ENCODE measurements at places on chromosomes 3 and 15.

- DNase-seq: no peak
Observed at GRCh38 chr15:35583863-35584528, 38.0 kb upstream of the DPH6 start.

DNA sequence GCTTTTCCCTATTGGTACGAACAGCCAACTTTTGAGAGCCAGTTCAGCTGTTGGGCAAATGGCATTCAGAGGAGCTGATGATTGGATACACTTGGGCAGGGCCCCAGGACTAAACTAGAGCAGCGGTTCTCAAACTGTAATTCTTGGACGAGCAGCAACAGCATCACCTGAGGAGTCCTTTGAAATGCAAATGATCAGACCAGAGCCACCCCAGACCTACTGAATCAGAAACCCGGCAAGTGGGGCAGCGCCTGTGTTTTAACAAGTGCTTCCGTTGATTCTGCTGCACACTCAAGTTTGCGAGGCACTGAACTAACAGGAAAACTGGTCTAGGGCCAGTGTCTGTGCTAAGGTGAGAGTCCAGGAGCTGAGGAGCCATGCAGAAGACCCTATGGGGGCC lies 239.7 kb downstream of the UACA start:
- no peak for DNase-seq

GRCh38 chr3:128491691-128491940 lies 1.4 kb downstream of the GATA2 start:
- no peak for DNase-seq

- DNase-seq: no peak
Observed at GRCh38 chr15:59140422-59141226, 35.7 kb downstream of the CCNB2 start.

DNA sequence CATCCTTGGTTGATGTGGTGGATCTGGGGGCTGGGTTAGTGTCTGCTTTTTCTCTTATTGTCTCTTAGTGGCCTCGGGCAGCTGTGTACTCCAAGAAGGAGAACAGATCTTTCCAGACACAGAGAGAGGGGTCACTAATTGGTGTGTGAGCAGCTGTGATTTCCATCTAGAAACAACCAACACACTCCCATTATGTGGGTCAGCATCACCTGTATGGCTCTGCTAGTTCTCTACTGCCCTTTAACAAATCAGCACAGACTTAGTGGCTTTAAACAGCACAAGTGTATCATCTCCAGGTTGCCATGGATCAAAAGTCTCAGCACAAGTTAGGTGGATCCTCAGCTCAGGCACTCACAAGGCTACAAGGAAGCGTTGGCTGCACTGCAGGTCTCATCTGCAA lies 156.8 kb downstream of the LRTM1 start:
- DNase-seq: no peak

- DNase-seq: no peak
Observed at GRCh38 chr15:70643783-70644125, 119.6 kb downstream of the UACA start.

DNA sequence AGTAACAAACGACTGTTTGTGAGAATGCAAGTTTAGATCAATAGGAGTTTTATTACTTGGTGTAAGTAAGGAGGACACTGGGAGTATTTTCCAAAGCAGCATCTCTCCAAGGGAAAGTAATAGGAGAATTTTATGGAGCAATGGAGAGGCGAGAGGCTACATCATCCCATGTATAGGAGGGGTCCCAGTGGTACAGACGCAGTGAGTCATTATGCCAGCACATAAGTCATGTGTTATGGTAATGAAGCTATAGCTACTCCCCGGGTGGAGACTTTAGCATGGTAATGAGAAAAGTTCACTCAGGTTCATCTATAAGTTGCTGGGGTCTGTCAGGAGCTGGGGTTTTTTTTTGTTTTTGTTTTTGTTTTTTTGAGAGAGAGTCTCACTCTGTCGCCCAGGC lies 29.5 kb upstream of the ZNF445 start:
- no peak for DNase-seq

DNA sequence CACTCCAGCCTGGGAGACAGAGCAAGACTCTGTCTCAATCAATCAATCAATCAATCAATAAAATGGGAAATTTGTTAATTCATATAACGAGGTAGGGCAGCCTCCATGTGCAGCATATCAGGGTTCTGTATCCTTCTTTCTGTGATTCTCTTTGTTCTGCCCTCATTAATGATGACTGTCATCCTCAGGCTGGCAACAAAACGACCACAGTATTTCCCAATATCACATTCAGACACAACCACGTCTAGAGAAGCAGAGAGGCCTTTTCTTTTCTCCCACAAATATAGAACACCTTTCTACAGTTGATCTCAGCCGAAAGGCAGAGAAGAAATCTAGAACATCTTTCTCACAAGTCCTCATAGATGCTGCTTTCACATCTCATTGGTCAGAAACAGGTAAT lies 11.2 kb downstream of the CEP19 start:
- no peak for DNase-seq

GRCh38 chr3:69094467-69095205 lies 9.9 kb downstream of the ARL6IP5 start:
- no peak for DNase-seq

- no peak for DNase-seq
Observed at GRCh38 chr3:153431076-153431475, 269.1 kb downstream of the RAP2B start.

- DNase-seq: no peak
Observed at GRCh38 chr3:188391592-188391991, 237.6 kb downstream of the LPP start.

GRCh38 chr15:71591057-71591456 lies 219.3 kb upstream of the NR2E3 start:
- DNase-seq: no peak

GRCh38 chr3:51955893-51956770 lies 951 bp downstream of the GPR62 start:
- DNase-seq: no peak

- DNase-seq: peak; percentile 25
Observed at GRCh38 chr3:116423945-116424344, 21.3 kb downstream of the LSAMP start.

- peak; percentile 10 for DNase-seq
Observed at GRCh38 chr3:165210132-165210531, 13.9 kb upstream of the SLITRK3 start.
